Hematopoietic multipotent progenitor cell treated with erythropoietin and hydrocortisone succinate and interleukin-3 and kit ligand, for 15 days (in vitro differentiated cells): ENCODE measurements at places on chromosomes 4 and X.

GRCh38 chr4:101086801-101087586 lies 260.3 kb downstream of the PPP3CA start:
- DNase-seq = no peak

DNA sequence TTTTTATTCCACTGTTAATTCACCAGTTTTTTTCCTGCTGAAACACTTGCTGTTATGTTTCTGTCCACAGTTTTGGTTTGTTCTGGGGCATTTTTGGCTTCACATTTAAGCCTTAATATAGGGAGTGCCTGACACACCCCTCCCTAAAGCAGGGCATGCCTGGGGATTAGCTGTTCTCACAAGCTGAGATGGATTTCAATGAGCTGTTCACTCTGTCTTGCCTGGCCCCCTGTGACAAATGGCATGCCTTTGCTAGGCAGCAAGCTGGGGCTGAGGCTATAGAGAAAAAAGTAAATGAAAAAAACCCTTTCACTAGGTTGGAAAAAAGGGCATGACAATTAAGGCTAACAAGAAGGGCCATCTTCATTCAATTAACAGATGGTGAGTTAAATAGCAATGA lies 22.4 kb downstream of the LPAR4 start:
- DNase-seq = no peak

- DNase-seq = no peak
Observed at GRCh38 chrX:40625294-40625693, 2.1 kb downstream of the MPC1L start.

DNA sequence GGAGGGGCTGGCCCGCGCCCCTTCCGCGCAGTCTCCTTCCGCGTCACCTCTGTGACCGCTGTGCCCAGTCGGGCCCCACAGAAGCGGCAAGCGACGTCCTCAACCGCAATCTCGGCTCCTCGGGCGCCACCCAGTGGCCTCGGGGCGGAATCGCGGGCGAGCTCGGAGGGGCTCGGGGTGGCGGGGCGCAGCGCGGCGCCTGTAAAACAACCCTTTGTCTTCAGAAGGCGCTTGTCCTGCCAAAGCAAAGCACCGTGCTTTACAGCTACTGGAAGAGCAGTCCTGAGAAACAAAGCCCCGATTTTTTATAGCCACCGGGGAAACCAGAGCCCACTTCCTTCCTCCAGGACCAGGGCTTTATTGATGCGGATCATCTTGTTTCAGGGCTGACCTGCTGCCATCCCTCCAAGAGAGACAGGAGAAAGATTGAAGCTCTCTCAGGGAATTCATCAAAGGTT lies 37.3 kb upstream of the CDKN2AIP start:
- DNase-seq = peak; percentile 73

DNA sequence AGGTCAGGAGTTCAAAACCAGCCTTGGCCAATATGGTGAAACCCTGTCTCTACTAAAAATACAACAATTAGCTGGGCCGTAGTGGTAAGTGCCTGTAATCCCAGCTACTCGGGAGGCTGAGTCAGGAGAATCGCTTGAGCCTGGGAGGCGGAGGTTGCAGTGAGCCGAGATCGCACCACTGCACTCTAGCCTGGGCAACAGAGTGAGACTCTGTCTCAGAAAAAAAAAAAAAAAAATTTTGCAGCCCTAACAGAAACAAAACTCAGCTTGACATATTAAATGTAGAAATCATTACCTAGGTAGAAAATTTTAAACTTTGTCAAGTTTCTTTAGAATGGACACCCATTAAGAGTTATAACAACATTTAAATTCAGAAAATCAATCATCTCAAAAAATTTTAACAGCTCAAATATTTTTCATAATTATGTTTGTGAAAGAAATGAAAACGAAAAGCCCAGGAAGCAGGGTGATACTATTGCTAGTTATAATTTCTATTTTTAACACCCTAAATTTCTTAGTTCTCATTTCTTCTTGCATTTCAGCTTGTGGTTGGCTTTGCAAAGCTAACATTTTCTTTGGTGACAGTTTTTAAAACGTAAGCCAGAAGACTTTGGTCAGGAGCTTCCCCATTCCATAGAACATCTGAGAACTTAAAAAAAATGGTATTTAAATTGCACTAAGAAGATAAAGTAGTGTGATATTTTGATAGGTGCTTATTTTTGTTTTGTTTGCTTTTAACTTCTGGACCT lies 33.3 kb upstream of the RBBP7 start:
- DNase-seq = no peak

DNA sequence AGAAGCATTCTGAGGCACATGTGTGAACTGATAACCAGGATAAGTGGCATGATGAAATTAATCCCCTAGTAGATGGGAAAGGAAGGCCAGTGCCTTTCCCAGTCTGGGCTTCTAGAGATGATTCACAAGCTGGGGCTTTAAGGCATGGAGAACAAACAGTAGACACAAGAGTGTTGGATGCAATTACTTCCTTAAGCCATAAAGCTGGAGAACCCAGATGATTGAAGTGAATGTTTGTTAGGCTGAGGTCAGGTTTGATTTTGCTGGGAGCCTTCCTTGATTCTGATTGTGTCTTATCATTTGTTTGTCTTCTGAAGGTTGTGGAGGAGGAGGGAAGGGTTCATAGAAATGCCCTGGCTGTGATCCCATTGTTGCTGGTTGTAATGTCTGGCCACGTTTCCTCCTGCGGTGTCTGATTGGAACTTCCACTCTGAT lies 125.2 kb downstream of the NHS start:
- DNase-seq = no peak

- DNase-seq = no peak
Observed at GRCh38 chrX:47746446-47746845, 87.5 kb upstream of the UXT start.
